RWPE1 (cell line): ENCODE measurements at places on chromosomes 6 and 20.

DNA sequence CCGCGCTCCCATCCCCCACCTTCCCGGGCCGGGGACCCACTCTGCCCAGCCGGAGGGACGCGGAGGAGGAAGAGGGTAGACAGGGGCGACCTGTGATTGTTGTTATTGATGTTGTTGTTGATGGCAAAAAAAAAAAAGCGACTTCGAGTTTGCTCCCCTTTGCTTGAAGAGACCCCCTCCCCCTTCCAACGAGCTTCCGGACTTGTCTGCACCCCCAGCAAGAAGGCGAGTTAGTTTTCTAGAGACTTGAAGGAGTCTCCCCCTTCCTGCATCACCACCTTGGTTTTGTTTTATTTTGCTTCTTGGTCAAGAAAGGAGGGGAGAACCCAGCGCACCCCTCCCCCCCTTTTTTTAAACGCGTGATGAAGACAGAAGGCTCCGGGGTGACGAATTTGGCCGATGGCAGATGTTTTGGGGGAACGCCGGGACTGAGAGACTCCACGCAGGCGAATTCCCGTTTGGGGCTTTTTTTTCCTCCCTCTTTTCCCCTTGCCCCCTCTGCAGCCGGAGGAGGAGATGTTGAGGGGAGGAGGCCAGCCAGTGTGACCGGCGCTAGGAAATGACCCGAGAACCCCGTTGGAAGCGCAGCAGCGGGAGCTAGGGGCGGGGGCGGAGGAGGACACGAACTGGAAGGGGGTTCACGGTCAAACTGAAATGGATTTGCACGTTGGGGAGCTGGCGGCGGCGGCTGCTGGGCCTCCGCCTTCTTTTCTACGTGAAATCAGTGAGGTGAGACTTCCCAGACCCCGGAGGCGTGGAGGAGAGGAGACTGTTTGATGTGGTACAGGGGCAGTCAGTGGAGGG is 2.8 kb downstream of the SOX4 start:
- peak; percentile 50 for DNase-seq

DNA sequence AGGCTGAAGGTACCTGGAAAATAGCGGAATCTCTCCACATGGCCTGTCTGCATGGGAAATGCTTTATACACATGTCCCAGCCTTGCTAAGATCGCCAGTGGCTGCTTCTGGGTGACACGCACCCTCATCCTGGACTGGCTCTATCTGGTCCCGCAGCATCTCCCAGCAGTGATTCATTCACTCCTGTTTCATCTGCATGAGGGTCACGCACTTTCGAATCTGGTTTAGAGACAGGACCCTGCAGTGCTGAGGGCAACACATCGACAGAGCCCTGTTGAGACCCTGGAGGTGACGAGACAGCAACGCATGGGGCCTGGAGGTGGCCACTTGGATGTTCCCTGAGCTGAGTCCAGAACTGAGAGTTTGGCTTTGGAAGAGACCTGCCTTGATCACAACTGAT is 136.5 kb downstream of the SMOC2 start:
- no peak for DNase-seq

GRCh38 chr20:36677422-36677771 is 31.4 kb upstream of the SLA2 start:
- no peak for DNase-seq

DNA sequence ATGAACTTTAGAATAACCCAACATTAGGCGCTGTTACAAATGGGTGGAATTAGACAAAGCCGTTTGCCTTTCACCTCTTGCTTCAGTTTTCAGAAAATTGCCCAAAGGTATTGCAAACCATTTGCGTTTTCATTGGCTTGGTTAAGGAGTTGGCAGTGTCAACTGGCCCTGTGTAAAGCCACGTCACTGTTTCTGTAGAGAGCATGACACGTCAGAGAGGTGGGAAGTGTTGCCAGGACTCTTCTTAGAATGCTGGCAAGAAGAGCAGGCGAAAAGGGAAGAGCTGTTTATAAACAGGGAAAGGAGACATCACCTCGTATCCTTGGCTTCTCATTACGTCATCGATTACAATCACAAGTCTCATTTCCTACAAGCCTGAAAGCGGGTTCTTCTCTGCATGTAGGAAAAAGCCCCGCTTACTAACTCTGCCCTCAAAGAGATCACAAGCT is 4.2 kb upstream of the IRF4 start:
- no peak for DNase-seq

DNA sequence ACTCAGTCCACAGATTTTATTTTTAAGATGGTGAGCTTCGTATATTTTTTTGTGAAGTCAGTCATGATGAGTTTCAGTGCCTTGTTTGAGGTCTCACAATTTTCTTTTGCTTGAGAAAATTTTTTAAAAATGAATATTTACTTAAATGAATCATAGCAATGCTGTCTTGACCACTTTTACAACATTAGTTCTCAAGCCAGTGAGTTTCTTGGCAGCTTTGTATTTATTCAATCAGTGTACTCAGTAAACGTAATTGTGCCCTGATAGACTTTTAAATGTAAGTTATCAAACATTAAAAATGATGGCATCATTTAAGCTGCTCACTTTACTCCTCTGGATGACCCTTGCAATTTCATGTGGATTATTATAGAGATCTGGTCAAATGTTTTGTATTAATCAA is 261.4 kb downstream of the KHDC1L start:
- no peak for DNase-seq

DNA sequence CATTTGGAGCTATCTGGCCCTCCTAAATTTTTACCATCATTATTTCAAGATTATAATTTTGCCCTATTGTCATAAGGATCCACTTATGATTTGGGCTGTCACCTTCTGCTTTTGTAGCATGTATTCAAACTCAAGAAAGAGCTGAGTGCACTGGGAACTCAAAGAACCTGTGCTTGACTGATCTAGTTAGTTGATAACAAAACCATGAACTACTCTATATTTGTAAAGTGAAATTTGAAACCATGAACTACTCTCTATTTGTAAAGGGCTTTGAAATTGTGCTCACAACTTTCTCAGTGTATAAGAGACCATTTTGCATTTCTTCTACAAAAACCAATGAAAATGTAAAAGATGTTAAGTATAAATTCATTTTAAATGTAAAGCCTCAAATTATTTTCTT is 77.5 kb upstream of the POPDC3 start:
- no peak for DNase-seq

GRCh38 chr6:56510984-56511531 is 131.6 kb downstream of the DST start:
- DNase-seq, result no peak

- DNase-seq, result no peak
Measured at GRCh38 chr20:2163312-2163711, 61.7 kb downstream of the STK35 start.

DNA sequence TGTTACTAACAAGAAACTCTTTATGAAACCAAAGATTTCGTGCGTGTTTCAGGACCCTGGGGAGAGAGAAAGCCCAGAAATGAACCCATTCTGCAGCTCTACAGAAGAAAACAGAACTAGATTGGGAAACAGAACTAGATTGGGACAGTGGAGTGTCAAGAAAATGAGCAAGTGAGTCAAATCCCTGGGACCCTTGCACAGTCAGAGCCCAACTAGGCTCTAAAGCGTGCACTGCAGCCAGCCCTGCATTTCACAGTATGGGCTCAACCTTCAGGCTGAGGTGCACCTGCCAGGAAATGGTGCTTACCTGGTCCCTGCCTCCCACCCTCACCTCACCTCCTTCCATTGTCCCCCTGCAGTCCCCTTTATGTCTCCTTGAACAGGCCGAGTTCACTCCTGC is 39.7 kb downstream of the BFSP1 start:
- DNase-seq, result no peak

DNA sequence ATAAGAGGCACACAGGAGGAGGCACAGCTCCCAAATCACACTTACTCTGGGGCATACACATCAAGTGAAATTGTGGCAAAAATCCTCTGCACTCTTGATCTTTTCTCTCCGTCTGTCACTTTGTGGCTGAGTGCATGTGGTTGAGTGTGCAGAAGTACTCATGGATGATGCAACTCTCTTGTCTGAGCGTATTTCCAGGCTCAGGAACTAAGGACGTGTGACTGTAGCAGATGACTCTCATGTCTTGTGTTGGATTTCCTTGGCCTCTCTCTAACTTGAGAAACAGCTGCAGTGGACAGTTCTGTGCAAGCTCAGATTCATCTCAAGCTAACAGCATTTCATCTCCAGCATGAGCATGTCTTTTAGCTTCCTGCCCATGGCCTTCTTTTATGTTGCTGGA is 245.4 kb upstream of the FLRT3 start:
- DNase-seq, result no peak

DNA sequence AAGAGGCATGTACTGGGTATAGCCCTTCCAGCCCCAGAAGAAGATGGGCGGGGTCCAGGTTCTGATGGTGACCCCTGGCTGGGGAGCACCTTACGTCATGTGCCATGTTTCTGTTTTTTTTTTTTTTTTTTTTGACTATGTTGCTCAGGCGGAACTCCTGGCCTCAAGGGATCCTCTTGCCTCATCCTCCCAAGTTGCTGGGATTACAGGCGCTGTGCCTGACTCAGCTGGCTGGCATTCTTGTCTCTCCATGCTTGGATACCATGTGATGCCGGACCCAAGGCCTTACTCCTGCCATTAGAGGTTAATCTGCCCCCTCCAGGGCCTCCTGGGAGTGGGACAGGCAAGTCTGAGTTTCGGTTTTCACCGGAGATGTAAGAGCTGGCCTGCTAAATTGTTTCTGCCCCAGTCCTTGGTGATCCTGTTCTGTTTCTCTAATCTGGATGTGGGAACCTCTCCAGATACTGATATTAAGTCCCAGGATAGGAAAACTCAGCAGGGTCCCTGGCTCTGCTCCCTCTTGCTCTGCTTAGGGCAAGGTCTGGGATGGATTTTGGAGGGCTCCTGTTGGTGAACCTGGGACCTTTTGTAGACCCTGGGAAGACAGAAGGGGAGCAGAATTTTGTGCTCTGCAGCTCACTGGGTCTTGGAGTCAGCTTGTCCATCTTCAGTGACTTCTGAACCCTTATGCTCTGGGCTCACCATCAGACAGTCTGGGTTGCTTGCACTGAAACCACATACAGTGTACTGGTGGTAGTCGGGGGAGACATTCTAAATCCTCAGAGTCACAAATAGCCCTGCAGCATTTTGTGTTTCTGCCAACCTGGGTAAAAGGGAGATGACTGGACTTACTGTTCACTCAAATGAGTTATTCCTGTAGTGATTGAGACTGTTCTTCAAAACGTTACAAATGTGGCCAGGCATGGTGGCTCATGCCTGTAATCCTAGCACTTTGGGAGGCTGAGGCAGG is 45.1 kb downstream of the PTK7 start:
- DNase-seq, result peak; percentile 80

DNA sequence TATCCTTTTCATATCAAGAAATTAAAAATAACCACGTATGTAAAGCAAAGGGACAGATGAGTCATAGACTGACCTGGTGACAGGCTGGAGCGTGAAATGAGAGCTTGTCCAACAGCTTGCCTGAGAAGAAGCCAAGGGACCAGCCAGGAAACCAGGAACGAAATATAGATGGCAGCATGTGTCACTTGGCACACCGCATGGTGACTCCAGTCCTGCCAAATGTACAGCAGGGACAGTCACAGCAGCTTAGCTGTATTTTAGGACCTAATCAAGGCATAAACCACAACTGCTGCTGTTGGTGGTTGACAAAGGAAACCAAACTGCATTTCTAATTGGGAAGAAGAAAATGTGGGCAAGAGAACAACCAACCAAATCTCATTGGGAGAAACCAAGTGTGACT is 755.0 kb downstream of the TFAP2A start:
- DNase-seq, result no peak
